AG04450 (cell line): ENCODE measurements at places on chromosomes 11 and 22. TPM values are rescaled to one million over a fixed set of nuclear protein-coding genes. Genes with fewer than 3 reads are reported as not detected.

Gene PRG2
- polyA plus RNA-seq = not detected in 2 replicates

Gene OR51S1
- polyA plus RNA-seq = not detected in 2 replicates

Gene NAALADL1
- 9.4 and 12.0 TPM in 2 replicates for polyA plus RNA-seq

Gene TENM4
- 5.5 and 8.4 TPM in 2 replicates for polyA plus RNA-seq

Gene RBMXL2
- not detected in 2 replicates for polyA plus RNA-seq

Gene HPS5
- polyA plus RNA-seq = 12.5 and 14.9 TPM in 2 replicates

DNA sequence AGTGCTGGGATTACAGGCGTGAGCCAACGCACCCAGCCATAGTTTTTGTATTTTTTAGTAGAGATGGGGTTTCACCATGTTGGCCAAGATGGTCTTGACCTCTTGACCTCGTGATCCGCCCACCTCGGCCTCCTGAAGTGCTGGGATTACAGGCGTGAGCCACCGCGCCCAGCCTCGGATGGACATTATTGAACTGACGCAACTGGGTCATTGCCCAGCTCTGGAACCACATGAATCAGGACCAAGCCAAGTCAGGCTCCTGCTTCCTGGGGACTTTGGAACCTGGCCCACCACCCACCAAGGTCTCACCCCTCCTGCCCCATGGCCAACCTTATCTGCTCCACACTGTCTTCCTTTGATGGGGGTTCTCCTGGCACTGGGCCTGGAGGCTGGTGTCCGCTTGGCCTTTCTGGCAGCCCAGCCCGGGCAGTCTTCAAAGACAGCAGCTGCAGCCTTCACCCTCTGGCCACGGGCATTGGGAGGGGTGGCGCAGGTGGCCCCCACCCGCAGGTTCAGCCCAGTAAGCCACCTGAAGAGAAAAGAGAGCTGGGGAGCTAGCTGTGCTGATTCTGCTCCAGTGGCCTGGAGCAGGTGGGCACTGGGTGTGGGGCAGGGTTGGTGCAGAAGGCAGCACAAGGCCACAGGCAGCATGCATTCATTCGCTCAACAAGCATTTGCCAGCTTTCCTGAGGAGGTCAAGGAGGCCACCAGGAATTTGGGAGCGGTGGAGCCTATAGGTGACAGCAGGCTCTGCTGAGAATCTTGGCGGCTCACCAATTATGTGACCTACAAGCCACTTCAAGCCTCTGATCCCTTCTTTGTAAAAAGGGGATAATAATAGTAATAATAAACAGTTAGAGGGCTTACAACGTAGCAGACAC, 5.7 kb downstream of the CHADL start:
- no peak for DNase-seq

- DNase-seq = no peak
Measured at GRCh38 chr11:113110046-113110445, 148.8 kb downstream of the NCAM1 start.

GRCh38 chr11:134359646-134360045, 27.9 kb downstream of the GLB1L2 start:
- DNase-seq = no peak

- DNase-seq = no peak
Measured at GRCh38 chr11:13962562-13963168, at the start of gene SPON1. SPON1 (plus strand) TSS chr11:13962723; CDS start chr11:13962905, 182 bp downstream.

DNA sequence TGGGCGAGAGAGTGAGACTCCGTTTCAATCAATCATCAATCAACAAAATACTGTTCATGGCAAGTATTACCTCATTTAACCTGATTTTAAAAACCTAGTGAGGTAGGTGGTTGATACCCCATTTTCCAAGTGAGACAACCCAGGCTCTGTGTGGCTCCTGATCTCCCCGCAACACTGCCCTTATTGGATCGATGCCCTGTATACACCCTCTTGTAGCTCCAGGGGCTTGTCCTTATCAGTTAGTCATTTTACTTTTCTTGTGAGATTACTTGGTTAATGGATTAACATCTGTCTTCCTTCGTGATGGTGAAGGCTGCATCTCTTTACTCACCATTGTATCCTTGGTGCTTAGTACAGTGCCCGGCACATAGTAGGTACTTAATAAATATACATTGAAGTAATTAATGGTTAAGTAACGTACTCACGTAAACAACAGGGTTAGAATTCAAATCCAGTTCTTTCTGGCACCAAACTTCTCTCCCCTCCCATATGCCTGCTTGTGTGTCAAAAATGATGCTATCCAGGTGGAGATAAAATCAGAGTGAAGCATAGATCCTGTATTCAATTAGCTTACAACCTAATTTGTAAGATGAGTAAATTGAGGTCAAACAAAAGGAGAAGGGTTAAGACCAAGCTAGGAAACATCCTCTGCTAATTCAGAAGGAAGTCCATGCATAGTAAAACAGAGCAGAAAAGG, 1.8 kb upstream of the PRG2 start:
- no peak for DNase-seq

DNA sequence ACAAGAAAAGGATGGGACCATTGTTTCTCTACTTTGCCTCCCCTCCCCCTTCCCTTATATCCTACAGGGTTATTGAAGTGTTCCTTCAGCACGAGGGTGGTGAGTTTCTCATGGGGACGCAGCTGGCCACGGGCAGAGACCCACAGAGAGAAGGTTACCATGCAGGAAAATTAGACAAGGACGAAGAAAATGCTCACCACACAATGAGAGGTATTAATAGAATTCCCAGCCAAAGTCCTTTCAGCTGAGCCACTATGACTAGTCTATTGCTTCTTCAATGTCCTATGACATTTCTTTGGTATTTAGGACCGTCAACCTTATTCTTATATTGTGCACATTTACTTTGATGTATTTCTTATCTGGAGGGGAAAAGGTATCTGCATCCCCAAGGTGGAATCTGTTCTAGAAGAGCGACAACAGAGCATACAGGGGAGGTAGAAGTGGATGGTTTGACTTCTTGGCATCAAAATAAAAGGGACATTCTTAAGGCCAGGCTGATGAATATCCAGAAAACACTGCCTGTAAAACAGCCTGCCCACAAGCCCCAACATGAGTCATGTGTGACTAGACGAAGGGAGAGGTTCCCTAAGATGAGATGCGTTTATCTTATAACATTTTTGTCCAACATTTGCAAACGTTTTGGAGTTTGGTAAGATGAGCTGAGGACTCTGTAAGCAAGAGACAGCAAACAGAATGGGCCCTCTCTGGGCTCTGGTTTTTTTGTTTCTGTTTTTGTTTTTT, 209.8 kb upstream of the NARS2 start:
- peak; percentile 70 for DNase-seq

DNA sequence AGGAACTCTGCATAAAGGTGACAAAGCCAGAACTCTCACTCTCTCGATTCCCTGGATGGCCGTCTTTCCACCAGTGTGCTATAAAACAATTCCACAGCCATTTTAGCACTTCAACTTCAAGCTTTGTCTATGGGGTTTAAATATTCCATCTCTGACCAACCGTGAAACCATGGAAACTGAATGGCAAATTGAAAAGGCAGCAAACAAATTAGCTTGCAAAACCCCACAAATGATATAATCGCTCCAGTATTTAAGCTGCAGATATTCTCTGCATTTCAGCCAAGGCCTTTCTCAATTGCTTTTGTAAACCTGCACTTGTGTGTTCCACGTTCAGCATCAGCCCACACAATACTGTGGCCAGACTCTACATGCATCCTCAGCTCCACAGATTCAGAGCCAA, 131.7 kb upstream of the ISX start:
- no peak for DNase-seq

- no peak for DNase-seq
Measured at GRCh38 chr11:128563942-128564641, 23.3 kb downstream of the ETS1 start.
